ENCODE measurements at places on chromosomes 6 and 20. TPM values are rescaled to one million over a fixed set of nuclear protein-coding genes. Genes with fewer than 3 reads are reported as not detected.

DNA sequence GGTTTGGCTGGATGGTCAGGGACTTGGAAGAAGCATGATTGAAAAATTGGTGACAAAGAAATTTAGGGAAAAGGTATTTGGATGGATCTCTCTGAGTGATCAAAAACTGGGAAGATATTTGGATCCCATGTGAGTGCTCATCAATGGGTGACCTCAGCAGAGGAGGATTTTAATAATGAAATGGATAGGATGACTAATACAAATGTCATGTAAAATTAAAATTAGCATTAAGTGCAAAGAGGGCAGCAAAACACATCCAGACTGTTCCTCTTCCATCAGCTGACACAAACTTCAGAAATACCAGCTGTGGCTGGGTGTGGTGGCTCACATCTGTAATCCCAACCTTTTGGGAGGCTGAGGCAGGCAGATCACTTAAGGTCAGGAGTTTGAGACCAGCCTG lies 151.7 kb downstream of the THBS2 start:
- no peak for DNase-seq

DNA sequence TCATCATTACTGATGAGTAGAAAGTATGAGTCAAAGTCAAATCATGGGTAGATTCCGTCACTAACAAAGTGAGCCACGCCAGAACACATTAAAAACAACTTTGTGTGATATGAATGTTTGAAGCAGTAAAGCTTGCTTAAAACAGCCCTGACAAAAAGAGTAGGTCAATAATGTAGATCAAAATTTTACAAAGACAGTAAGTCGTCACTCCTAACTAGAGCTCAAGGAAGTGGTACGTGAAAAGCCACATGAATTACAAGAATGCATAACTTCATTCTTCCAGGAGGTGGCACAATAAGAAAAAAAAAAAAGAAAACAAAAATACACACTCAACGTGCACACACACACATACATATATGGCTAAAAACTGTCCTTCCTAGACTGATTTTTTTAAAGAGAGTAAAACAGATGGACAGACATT lies 69.9 kb downstream of the HACE1 start:
- no peak for DNase-seq

- no peak for DNase-seq
Observed at GRCh38 chr6:6566766-6567165, 21.8 kb upstream of the LY86 start.

The SEC63 gene
- total RNA-seq: 85.1 TPM

The ADRM1 gene
- 166 TPM for total RNA-seq

- no peak for DNase-seq
Observed at GRCh38 chr6:5151955-5152401, 66.8 kb downstream of the PPP1R3G start.

The KCNK5 gene
- 28.4 TPM for total RNA-seq

Measured in CD8-positive, alpha-beta memory T cell (primary cell).